RWPE2 (cell line): ENCODE measurements at places on chromosomes 12 and 14.
A peak's percentile ranks its signal among the peaks of the same experiment; 100 is the strongest.

DNA sequence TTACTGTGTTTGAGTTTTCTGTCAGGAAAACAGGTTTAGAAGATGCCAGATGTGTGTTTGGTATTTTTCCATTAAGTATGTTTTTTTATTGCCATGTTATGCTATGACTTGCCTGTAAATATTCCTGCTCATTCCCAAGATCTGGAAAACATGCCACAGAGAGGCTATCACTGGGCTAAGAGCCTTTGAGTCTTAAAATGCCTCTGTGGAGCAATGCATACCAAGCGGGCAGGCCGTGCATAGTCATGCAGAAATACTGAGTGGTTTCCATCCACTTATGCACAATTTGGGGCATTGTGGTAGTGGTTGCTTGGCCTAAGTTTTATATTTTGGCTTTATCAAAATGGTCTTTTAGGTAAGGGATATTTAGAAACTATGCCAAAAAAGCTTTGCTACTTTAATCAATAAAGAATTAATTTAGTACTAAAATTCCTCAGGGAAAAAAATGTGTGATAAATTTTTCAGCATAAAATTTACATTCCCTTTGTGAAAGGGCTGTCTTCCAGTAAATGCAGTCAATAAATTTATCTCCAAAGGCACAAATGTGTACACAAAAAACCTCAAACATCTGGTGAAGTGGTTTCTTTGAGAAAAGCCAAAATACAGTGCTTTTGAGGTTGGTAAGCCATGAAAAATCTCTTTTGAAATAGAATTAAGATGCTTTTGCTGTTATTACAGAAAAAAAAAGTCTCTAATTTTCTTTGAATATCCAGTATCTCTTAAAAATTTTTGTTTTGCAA, 341.3 kb upstream of the FBXO33 start:
- H3K36me3 ChIP-seq: no peaks in the 10 kb centered on the region
- H3K4me1 ChIP-seq: no peaks in the 10 kb centered on the region

DNA sequence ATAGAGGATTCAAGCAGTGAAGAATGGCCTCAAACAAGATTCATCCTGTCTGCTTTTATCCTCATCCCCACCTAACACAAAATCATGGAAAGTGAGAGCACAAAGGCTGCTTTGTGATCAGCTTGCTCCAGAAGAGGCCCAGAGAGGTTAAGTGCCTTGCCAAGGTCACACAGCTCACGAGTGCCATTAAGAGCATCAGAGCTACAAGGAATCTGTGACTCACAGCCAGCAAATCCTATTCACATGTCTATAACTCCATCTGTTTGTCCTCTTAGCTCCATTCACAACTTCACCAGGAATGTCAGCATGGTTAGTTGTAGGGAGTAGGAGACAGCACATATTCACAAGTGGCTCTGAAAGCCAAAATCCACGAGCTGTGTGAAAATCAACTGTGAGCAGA, 79.8 kb downstream of the TTC9 start:
- H3K4me3 ChIP-seq: no peak overlapping the region
- H3K36me3 ChIP-seq: peaks cover 10% of the 10 kb centered on the region

DNA sequence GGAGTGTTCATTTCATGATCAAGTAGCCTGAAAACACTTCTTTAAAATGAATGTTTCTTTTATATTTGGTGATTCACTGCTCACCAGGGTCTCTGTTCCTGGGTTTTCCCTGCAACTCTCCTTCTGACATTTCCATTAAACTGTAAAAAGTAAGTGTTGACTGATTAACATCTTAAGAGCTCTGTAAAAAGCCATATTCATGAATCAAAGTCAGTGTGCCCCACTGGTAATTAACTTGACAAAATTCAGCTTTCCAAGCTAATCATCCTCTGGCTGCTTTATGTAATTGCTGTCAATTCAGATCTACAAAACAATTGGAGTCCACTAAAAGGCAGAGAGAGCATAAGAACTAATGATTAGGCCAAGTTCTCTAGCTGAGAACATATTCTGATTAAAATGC, 41.6 kb downstream of the CNTN1 start:
- H3K4me1 ChIP-seq: no peaks in the 10 kb centered on the region
- no peak overlapping the region for H3K4me3 ChIP-seq
- no peaks in the 10 kb centered on the region for H3K36me3 ChIP-seq
- no peak for DNase-seq

GRCh38 chr14:105486163-105486973, at the start of gene CRIP1:
Gene CRIP1, plus strand, starts transcription at chr14:105486886. Its CDS starts 374 bp downstream, at chr14:105487260.
- H3K36me3 ChIP-seq: no peaks in the 10 kb centered on the region
- H3K4me1 ChIP-seq: peaks cover 24% of the 10 kb centered on the region
- peak within 1 kb of the TSS; percentile 24 for H3K4me3 ChIP-seq
- H3K27me3 ChIP-seq: no peaks in the 10 kb centered on the region
- H3K27ac ChIP-seq: no peak within 1 kb of the TSS

DNA sequence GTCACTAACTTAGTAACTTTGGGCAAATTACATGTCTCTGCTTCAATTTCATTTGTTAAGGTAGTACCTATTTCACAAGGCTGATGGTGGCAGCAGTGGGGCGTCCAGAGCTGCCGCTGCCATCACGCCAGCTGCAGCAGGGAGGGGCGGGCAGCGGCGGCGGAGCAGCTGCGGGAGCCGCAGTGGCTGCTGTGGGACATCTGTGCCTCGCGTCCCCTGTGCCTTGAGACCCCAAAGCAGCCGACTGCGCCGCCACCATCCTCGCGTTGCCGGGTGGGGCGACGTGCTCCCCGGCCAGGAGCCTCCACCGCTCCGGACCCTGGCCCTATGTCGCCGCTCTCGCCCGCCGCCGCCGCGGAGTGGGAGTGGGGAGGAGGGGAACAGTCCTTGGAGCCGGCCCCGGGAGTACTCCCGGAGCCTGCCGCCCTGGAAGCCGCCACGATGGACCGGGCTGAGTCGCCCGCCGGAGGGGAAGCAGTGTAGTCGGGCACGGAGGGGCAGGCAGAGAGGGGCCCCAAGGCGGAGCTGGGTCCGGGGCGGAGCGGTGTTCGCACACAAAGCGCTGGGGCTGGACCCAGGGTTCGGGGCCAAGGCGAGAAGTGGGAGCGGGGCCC, 51.4 kb downstream of the A2M start:
- H3K4me1 ChIP-seq: no peaks in the 10 kb centered on the region
- H3K4me3 ChIP-seq: peak overlapping the region; percentile 70
- H3K36me3 ChIP-seq: no peaks in the 10 kb centered on the region
- no peaks in the 10 kb centered on the region for H3K27me3 ChIP-seq
- no peak for DNase-seq
- H3K27ac ChIP-seq: peak overlapping the region; percentile 47

GRCh38 chr12:104291867-104292524, 11.5 kb upstream of the EID3 start:
- no peaks in the 10 kb centered on the region for H3K27me3 ChIP-seq
- no peak for DNase-seq
- peaks cover 8% of the 10 kb centered on the region for H3K4me1 ChIP-seq
- H3K27ac ChIP-seq: no peak overlapping the region
- peaks cover 86% of the 10 kb centered on the region for H3K36me3 ChIP-seq
- no peak overlapping the region for H3K4me3 ChIP-seq

GRCh38 chr12:9794484-9795093, 32.7 kb upstream of the KLRF1 start:
- no peaks in the 10 kb centered on the region for H3K4me1 ChIP-seq
- H3K27me3 ChIP-seq: no peaks in the 10 kb centered on the region
- no peaks in the 10 kb centered on the region for H3K36me3 ChIP-seq
